A673 (cell line): ENCODE measurements at places on chromosomes 5 and 9. TPM values are rescaled to one million over a fixed set of nuclear protein-coding genes. Genes with fewer than 3 reads are reported as not detected.

Gene SERF1B
- total RNA-seq: 49.9 and 55.2 TPM in 2 replicates

Gene CNOT6
- 60.9 and 61.6 TPM in 2 replicates for total RNA-seq

Gene ARL15
- total RNA-seq: 17.2 and 18.3 TPM in 2 replicates

Gene GCNT1
- total RNA-seq: not detected in 2 replicates

GRCh38 chr5:179870952-179871351 is 12.3 kb upstream of the MRNIP start:
- H3K27me3 ChIP-seq: no peaks in the 10 kb centered on the region
- H3K4me1 ChIP-seq: no peaks in the 10 kb centered on the region
- no peak overlapping the region for H3K4me3 ChIP-seq
- H3K36me3 ChIP-seq: peaks cover 11% of the 10 kb centered on the region
- H3K27ac ChIP-seq: no peak overlapping the region

GRCh38 chr5:73273379-73274050 is 100.5 kb downstream of the TMEM174 start:
- H3K27ac ChIP-seq: no peak overlapping the region
- no peaks in the 10 kb centered on the region for H3K36me3 ChIP-seq
- no peak for DNase-seq
- H3K27me3 ChIP-seq: no peaks in the 10 kb centered on the region

DNA sequence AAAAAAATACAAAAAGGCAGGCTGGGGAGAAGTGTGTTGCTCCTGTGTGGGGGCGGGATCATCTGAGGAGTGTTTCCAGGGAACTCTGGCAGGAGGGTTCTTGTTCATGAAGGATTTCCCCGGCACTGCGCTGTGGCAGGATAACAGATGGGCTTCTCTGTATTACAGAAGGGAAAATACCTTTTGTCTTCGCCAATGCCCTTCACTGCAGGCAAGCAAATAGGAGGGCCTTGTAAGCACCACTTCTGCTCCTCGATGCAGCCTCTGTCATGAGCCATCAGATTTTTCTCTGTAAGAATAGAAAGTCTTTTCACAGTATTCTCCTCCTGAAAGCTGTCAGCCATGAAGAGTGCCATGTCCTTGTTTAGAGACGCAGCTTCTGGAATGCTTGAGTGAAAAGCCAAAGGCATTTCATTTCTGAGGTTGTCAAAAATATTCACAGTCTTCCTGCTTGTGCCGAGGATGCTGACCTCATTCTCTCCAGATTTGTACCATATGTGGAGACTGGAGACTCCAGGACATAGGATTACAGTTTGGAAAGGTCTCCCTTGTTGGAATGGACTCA is 294.0 kb downstream of the YTHDC2 start:
- no peaks in the 10 kb centered on the region for H3K4me1 ChIP-seq
- peaks cover 22% of the 10 kb centered on the region for H3K27me3 ChIP-seq
- no peak overlapping the region for H3K4me3 ChIP-seq

DNA sequence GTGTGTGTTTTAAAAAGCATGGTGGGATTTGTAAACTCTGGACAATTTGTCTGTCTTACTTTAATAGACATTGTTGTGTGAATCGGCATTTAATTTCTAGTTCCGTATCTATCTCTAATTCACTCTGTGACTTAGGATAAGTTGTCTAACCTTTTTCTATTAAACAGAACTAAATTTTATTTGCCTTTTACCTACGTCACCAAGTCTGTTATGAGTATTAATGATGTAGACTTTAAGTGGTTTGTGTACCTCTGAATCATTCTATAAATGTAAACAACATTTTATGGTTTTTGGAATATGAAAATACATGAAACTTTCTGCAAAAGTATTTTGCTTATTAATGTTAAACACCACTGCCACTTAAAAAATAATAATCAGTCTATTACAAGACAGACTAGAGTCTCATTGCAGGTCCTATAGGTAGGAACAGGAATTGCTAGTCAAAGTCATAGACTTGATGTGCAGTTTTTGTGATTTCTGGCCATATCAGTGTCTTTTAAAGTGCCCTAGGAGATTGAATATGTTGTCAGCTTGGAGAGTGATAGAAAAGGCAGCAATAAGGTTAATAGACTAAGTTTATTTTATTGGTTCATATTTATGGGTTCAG is 5.6 kb downstream of the RBM27 start:
- no peak for DNase-seq
- no peaks in the 10 kb centered on the region for H3K27me3 ChIP-seq
- H3K27ac ChIP-seq: no peak overlapping the region
- H3K4me3 ChIP-seq: no peak overlapping the region
- H3K4me1 ChIP-seq: peaks cover 10% of the 10 kb centered on the region

DNA sequence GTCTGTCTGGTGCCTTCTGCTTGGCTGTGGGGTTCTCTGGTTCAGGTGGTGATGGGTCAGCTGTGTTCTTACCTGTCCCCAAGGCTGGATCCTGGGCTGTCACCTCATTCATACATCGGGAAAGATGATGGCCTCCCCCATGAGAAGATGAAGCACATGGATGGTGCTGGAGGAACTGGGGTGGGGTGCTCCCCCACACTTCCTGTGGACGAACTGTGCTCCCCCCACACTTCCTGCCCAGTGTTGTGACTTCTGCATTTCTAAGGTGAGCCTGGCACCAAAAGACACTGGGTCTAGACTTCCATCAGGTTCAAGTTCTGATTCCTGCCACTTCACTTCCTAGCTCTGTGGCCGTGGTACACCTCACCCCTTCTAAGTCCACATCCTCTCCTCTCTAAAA is 4.3 kb upstream of the SURF6 start:
- peaks cover 56% of the 10 kb centered on the region for H3K36me3 ChIP-seq
- no peak overlapping the region for H3K4me3 ChIP-seq
- DNase-seq: no peak
- no peaks in the 10 kb centered on the region for H3K27me3 ChIP-seq
- H3K4me1 ChIP-seq: peaks cover 5% of the 10 kb centered on the region
- no peak overlapping the region for H3K27ac ChIP-seq

DNA sequence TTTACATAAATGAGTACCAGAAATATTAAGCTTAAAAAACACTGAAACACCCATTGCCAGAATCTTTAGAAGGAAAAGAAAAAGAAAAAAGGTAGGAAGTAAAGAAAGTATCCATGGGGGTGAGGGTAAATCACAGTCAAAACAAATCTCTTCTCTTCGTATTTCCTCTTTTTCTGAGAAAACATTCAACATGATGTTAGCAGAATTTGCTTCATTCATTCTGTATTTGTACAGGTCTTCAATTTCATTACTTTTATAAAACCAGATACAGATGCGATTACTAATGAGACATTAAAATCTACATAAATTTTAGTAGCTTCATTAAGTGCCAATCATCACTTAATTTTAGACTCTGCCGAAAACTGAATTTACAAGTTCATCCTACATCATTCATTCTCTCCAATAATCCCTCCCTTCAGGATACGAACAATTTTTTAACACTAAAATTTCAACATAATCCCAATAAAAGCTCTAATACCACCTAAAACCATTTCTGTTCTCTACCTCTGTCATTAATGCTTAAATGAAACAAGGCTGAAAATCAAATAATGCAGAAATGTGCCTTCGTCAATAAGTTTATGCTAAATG is 7.0 kb downstream of the NR3C1 start:
- H3K36me3 ChIP-seq: no peaks in the 10 kb centered on the region
- no peak overlapping the region for H3K27ac ChIP-seq
- DNase-seq: no peak
- peaks cover 16% of the 10 kb centered on the region for H3K4me1 ChIP-seq

- H3K4me3 ChIP-seq: no peak overlapping the region
- peaks cover 55% of the 10 kb centered on the region for H3K27me3 ChIP-seq
- DNase-seq: no peak
- no peaks in the 10 kb centered on the region for H3K4me1 ChIP-seq
- H3K36me3 ChIP-seq: no peaks in the 10 kb centered on the region
- H3K27ac ChIP-seq: no peak overlapping the region
Observed at GRCh38 chr9:125812403-125812802, 65.2 kb downstream of the PBX3 start.

DNA sequence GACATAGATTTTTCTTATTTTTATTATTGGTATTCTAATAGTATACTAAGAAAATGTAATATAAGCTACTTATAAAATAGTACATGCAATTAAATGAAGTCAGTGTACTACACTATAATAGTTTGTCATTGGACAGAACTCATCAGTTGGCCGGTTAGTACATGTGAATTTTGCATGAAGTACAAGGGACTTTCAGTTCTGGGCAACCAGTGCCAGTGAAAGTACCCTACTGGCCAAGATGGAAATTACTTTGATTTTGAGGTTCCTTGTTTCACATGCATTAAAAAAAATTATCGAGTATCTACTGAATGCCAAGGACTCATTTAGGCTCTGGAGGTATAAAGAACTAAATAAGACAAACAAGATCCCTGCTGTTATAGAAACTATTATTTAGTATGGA is 213.4 kb upstream of the ELL2 start:
- H3K36me3 ChIP-seq: no peaks in the 10 kb centered on the region
- no peaks in the 10 kb centered on the region for H3K4me1 ChIP-seq
- H3K4me3 ChIP-seq: no peak overlapping the region
- no peak overlapping the region for H3K27ac ChIP-seq

DNA sequence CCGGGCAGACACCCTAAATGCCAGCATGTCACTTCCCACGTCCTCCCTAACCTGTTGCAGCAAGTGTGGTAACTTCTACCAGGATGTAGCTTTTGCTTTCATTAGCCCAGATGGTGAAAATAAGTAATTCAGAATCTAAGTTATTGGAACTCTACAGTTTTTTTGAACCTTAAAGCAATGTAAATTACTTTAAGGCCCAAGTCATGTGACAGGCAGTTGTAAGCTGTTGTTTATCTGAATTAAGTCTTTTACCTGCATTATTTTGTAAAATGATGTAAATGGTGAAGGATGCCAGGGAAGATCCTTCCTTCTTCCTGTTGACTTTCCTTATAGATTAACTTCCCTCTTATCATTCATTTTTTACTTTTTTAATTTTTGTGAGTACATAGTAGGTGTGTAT is 670.2 kb downstream of the SEMA5A start:
- H3K4me1 ChIP-seq: no peaks in the 10 kb centered on the region
- no peak for DNase-seq
- H3K4me3 ChIP-seq: no peak overlapping the region

DNA sequence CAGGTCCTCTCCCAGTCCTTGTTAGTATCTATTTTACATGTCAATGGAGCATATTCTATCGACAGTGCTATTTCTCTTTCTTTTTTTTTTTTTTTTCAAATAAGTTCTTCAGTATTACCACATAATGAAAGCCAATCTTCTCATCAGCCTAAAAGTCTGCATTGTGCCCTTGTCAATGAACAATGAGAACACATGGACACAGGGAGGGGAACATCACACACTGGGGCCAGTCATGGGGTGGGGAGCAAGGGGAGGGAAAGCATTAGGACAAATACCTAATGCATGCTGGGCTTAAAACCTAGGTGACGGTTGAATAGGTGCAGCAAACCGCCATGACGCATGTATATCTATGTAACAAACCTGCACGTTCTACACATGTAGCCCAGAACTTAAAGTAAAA is 47.7 kb upstream of the TEX48 start:
- no peak overlapping the region for H3K4me3 ChIP-seq
- no peaks in the 10 kb centered on the region for H3K36me3 ChIP-seq
- H3K27me3 ChIP-seq: no peaks in the 10 kb centered on the region

- peaks cover 58% of the 10 kb centered on the region for H3K4me1 ChIP-seq
- no peak overlapping the region for H3K27ac ChIP-seq
- no peak overlapping the region for H3K4me3 ChIP-seq
- peak; percentile 62 for DNase-seq
- no peaks in the 10 kb centered on the region for H3K36me3 ChIP-seq
Observed at GRCh38 chr5:124906339-124907097, 160.1 kb upstream of the ZNF608 start.

DNA sequence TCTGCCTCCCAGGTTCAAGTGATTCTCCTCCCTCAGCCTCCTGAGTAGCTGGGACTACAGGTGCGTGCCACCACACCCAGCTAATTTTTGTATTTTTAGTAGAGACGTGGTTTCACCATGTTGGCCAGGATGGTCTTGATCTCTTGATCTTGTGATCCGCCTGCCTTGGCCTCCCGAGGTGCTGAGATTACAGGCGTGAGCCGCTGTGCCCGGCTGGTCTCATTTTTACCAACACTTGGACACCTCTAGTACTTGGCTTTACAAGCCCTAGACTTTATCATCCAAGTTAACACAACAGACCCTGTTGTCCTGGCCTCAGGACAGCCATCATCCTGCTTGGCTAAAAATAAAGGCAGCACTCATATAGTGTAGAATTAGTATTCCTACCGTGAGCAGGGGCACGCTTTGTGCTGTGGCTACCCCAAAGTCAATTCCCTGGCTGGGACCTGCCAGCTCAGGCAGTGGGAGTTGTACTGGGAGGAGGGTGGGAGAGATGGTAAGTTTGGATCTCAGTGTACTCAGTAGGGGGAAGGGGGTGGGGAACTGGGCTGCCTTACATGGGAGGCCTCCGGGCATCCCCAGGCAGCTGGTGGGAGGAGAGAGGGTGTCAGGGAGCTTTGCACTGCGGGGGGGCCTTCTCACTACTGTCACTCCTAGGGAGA is 6.6 kb downstream of the PDZD2 start:
- H3K27ac ChIP-seq: no peak overlapping the region
- H3K4me3 ChIP-seq: no peak overlapping the region
- no peaks in the 10 kb centered on the region for H3K4me1 ChIP-seq
- DNase-seq: no peak

DNA sequence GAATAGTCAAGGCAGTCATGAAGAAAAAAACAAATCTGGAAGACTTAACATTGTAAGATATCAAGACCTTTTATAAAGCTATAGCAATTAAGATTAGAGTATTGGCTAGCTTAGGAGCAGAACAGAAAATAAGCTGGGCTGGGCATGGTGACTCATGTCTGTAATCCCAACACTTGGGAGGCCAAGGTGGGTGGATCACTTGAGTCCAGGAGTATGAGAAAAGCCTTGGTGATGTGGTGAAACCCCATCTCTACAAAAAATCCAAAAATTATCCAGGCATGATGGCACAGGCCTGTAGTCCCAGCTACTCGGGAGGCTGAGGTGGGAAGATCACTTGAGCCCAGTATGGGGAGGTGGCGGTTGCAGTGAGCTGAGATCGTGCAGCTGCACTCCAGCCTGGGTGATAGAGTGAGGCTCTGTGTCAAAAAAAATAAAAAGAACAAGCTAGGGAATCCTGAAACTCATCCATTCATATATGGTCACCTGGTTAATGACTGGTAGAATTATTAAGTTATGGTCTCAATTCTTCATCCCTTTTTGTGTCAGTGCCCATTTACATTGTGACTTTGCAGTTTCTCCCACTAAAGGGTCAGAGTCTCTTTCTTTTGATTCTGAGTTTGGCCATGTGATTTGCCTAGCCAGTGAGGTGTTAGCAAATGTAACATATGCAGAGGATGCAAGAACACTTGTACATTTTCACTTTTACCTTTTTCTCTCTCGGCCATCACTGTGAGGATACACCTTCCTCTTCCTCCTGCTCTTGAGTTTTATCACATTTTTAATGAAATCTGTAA is 144.6 kb upstream of the SGCD start:
- H3K4me1 ChIP-seq: no peaks in the 10 kb centered on the region
- H3K36me3 ChIP-seq: no peaks in the 10 kb centered on the region
- no peak for DNase-seq
- H3K27me3 ChIP-seq: no peaks in the 10 kb centered on the region

DNA sequence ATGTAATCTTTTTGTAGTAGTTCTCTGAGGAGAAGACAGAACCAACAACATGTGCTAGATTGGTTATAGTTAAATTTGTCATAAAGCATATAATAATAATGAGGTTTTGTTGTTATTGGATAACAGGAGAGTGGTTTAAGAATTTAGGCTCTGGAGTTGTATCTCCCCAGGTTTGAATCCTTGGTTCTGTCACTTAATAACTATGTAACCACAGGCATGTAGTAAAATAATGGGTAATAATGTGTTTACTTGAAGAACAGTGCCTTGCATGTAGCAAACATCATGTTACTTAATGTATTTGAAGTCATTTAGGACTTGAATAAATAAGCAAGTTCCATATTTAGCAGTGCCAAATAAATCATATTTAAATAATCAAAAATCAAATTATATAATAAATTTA is 55.8 kb downstream of the NSD1 start:
- H3K27ac ChIP-seq: no peak overlapping the region
- H3K4me1 ChIP-seq: no peaks in the 10 kb centered on the region
- H3K36me3 ChIP-seq: no peaks in the 10 kb centered on the region
- no peak for DNase-seq
